ENCODE measurements at places on chromosomes 2 and 18. TPM values are rescaled to one million over a fixed set of nuclear protein-coding genes. Genes with fewer than 3 reads are reported as not detected.
A peak's percentile ranks its signal among the peaks of the same experiment; 100 is the strongest.

DNA sequence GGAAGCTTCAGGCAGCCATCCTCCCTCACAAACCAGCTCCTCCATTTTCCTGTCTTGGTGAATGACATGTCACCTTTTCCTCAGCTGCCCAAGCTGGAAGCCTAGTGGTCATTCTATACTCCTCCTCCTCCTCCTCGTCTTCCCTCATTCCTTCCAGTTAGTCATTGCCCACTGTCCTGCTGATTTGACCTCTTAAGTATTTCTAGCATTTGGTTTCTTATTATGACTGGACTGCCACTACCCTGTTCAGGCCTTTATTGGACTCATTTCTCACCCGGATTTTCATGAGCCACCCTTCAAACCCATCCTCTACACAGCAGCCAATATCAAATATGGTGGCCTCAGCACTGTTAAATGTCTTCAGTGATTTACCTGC is 21.9 kb upstream of the MGAT5 start:
- DNase-seq: no peak

DNA sequence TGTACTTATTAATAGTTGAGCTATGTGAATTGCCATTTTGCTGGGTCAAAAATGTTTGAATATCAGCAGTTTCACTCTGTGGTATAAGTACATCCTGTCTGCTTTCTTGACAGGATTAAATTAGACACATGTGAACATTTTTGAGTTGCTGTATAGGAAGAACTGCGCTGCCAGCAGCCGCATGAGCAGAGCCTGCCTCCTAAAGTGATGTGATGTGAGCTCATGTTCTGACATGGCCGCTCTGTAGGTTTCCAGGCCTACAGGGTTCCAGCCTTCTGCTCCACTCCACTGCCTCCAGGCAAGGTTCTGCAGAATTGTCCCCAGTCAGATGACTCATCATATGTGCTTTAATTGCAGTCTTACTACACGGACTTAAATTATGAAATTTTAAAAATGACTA is 119.7 kb upstream of the NFATC1 start:
- DNase-seq: no peak

- DNase-seq: no peak
Measured at GRCh38 chr2:201350879-201351278, 6.3 kb downstream of the FLACC1 start.

- DNase-seq: no peak
Measured at GRCh38 chr2:167843217-167843616, 404.2 kb downstream of the STK39 start.

DNA sequence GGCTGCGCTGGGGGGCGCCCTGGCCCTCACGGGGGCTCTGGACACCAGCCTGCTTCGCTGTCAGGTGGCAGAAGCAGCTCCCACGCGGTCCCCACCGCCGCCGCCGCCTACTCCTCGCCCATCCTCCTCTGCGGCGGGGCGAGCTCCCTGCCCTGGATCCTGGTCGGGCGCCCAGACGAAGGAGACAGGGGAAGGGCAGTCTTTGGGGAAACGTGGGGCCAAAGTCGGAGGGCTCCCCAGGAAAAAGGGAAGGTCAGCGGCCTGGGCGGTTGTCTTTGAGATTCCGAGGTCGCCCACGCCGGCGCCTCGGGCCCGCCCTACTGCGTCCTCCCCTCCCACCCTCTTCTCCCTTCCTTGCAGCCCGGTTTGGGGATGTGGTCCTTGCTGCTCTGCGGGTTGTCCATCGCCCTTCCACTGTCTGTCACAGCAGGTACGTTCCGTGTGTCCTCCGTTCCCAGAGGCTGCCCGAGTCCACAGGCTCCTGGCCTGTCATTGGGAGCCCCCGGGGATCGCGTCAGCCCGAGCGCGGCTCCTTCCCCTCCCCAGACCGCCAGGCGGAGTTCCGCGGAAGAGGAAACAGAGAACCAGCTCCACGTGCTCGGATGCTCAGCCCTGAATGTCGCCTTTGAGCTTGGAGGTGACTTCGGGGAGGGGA is 800 bp downstream of the IL1RL2 start:
- no peak for DNase-seq

DNA sequence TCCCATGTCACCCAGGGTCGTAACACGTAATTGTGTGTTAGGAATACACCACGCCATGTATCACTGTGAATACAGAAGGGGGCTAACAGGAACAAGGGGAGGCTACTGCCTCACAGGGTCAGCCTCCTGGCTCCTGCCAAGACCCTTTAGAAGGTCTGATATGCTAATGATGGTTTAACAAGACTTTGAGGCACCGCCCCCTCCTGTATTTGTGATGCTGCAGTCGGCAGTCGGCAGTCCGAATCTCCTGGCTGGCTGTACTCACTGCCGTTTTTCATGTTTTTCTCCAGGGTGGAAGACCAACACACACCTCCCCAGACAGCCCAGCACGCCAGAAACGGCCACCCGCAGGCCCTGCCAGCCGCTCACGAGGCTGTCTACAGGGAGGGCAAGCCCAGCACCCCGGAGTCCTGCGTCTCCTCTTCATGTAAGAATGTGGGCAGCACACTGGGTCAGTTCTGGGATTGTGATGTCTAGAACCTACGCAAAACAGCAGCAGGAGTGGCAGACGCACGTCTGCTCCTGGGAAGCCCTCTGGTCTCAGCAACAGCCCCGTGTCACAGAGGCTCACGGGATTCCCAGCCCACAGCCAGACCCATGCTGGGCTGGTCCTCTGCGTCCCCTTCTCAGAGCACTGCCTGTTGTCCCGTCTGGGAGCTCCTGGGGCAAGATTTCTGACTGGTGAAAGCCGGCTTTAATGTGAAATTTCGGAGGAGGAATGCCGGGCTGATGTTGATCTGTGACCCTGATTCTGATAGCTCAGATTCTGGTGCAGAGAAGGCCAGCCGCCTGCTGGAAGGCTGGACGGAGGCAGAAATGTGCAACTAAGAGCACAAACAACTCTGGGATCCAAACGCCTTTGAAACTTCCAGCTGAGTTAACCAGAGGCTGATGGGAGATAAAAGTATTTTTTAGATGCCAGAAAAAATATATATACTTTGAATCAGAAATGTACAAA is 39.7 kb upstream of the B3GNT7 start:
- DNase-seq: no peak

FAM237A gene
- not detected for total RNA-seq

GRCh38 chr2:213723041-213723560 is 438.8 kb downstream of the SPAG16 start:
- no peak for DNase-seq

DNA sequence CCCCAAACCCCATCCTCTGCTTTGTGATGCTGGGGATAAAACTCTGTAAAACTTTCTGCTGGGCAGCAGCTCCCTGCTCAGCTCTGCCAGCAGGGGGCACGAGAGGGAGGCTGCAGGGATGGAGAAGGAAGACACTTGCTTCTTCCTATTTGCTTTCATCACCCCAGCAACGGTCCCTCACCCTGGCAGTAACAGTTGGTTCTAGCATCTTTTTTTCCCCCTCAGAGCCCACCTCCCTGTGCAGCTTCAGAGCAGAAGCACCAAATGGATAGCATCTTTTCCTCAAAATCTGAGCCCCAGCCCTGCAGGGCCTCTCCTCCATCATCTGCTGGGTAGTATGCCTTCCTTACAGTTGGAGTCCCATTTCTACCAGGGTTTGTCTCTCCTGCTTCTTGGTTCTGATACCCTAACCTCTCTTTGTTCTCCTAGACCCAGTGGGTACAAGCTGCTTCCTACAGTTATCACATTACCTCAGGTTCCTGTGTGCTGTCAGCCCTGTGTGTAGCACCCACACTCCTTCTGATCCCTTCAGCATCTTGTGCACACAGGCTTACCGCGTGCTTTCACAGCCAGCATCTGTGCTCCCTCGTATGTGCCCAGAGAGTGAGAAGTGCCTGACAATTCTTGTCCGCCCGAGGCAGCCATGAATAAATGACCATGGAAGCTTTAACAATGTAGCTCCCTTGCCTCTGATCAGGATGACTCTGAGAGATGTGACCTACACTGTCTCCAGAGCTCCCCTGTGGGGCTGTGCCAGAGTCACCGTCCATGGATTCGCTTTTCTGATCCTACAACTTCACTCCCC is 14.5 kb downstream of the CKAP2L start:
- peak; percentile 74 for DNase-seq

GRCh38 chr2:112784199-112785189 is at the start of gene IL1A:
Gene IL1A, minus strand, starts transcription at chr2:112784493. Its CDS starts 723 bp downstream, at chr2:112783770.
- DNase-seq: no peak

- no peak for DNase-seq
Measured at GRCh38 chr2:200655918-200656580, 70.2 kb downstream of the AOX1 start.

DNA sequence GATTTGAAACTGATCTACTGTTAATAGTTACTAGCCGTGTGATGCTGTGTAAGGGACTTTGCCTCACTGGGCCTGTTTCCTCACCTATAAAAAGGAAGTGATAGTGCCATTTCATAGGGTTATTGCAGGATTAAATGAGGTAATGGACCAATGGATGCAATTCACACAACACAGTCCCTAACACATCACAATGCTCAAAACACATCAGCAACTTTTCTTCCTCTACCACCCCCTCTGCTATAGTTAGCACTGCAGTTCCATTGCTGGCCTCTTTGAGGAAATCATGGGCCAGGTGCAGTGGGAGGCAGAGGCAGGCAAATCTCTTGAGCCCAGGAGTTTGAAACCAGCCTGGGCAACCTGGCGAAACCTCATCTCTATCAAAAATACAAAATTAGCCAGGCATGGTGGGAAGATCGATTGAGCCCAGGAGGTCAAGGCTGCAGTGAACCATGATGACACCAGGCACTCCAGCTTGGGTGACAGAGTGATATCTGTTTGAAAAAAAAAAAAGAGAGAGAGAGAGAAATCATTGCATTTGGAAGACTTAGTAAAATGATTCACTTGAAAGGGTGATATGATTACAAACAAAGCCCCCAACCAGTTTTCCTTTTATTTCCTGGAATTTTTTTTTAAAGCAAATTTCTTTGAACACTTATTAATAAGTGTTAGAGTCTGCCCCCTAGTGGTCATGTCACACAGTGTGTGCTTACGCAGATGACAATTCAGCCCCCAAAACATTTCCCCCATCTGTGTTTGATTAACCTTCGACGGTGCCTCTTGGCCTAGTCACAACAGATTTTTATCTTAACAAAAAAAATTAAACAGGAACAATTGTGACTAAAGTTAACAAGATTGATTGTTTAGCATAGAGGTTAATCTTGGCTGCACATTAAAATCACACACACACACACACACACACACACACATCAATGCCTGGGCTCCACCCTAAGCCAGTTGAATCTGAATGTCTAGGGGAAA is 88.6 kb upstream of the BCL11A start:
- DNase-seq: no peak

DNA sequence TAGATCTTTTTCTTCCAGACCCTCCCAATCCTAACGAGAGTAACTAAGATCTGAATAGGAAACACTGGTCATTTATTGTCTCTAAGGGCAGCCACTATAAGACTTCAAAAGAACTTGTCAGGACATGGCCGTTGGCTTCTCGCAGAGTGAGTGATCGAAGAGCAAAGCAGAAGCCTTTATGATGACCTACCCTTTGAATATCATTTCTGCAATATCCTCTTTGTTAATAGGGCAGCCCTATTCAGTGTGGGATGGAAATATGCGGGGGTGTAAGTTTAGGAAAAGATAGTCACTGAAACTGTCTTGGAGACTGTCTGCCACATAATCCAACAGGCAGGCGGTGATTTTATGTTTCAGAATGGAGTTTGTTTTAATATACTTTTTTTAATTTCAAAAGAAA is 70.9 kb downstream of the FBXO36 start:
- no peak for DNase-seq

CEP68 gene
- 5.9 TPM for total RNA-seq

DIPK1C gene
- total RNA-seq: not detected

POMC gene
- total RNA-seq: 5.8 TPM

DNA sequence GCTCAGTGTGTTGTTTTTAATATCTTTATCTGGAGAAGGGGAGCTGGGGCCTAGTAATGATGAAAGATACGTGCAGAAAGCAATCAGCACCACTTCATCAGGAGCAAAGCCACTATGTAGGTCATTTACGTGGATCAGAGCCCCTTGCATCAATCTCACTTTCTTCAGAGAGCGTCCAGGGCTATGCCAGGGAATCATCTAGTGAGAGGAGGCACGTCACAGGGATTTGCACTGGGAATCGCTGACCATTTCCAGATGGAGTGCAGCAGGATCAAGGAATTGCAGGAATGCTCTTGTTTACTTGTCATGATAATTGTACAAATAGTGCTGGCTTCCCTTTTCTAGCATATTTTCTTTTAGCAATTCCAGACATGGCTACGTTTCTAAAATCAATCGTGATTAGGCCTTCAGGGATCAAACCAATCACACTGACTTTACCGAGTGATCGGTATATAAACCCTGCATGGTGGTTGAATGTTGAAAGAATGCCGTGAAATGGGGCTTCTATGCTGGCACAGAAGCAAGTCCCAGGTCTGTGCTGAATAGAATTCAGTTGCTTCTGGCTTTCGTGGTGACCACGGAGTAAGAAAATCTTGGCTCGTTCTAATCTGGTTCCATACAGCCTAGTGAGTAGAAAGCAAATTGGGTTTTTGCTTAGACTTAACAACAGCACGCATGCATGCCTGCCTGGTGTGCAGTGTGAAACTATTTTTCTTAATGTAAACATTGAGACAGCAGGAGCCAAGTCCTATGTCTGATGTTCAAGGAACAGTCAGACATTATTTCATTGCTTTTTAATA is 122.8 kb downstream of the TMEM200C start:
- no peak for DNase-seq

HNRNPLL gene
- 67.7 TPM for total RNA-seq

AKAIN1 gene
- total RNA-seq: not detected

AQP12B gene
- total RNA-seq: not detected

NPPC gene
- 0.41 TPM for total RNA-seq

- no peak for DNase-seq
Measured at GRCh38 chr2:129885735-129886134, 93.7 kb upstream of the RAB6C start.

DNA sequence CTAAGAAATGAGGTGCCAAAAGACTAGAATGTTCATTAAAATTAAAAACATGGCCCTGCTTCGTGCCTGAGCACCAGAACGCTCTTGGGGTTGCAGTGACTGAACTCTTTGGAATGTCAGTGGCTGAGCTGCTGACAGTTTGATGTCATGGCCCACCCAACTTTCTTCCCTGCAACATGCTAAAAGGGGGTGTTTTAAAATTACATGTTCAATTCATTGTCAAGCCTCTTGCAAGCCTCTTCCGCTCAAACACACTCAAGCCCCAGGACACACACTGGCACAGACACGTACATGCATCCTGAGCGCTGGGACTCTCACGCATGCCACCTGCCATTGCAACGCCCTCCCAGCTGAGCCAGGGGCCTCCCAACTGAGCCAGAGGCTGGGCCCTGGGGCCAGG is 12.6 kb downstream of the RUFY4 start:
- DNase-seq: no peak

DNA sequence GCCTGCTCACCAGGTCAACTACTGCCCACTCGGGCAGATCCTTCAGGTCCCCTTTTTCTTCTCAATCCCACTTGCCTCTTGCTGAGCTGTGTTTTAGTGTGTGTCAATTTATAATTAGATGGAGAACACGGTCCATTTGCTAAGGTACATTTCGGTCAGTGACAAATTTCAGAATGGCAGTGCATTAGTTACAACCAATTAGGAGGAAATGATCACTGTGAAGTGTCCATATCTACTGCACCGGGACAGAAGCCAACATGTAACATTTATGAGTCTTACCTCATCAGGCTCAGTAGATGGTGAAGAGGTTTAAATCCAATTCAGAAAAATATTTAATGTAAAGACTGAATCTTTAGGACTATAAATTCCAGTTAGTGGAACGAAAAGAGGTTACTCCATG is 47.7 kb downstream of the CMPK2 start:
- no peak for DNase-seq

SLC39A10 gene
- total RNA-seq: 27.2 TPM

- DNase-seq: no peak
Measured at GRCh38 chr2:21097331-21097730, 26.4 kb upstream of the TDRD15 start.

- DNase-seq: no peak
Measured at GRCh38 chr2:75002007-75002406, 43.6 kb downstream of the POLE4 start.
